Transverse colon (tissue), 4 donors: ENCODE measurements at places on chromosomes 3 and 15.

DNA sequence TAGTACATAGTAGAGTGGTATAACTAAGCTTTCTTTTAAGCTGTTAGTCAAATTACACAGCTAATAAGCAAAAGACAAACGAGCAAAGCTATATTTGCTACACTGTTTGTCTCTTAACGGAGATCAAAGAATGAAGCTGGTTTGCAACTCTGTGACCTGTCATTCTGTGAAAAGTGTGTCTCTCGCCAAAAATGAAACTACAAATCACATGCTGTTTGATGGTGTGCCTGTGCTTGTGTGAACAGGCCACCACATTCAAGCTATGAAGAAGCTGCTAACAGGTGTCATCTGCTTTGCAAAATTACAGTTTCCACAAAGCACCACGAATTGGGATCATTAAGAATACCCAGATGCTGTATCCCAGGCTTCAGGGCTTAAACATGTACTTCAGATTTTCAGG lies 667.8 kb upstream of the NAALADL2 start:
- DNase-seq: no peak

DNA sequence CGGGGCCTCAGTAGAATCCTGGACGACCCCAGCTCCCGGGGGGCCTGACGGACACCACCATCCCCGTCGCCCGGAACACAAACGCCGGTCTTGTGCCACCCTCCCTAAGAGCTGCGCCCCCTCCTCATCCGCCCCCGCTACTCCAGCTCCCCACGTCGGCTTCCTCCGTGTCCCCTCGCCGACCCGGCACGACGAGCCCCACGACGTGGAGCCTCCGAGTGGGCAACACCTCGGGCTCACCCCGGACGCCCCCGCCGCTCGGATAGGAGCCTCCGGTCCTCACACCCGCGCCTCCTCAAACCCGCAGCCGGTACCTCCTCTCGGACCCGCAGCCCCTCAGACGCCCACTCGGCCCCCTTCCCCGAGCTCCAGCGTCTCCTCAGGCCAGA lies 525 bp downstream of the NPTN start:
- DNase-seq: no peak

DNA sequence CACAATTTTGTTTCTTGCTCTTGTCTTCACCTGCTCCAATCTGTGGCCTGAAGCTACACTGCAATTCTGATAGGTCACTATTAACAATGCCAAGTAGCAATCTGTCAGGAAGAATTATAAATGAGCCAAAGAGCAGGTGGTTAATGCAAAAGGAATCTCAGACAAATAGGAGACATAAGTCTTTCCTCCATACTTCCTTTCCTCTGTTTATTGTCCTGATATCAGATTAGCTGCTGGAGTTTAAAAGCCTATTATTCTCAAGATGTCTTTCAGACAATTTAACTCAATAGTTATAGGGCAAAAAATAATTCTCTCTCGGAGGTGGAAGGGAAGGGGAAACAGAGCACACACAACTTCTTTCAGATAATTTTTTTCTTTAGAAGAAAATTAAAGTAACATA lies 491.6 kb downstream of the MFSD1 start:
- no peak for DNase-seq

- DNase-seq: no peak
These were observed 140.3 kb upstream of the SEMA6D start for GRCh38 chr15:47577000-47577399.

- DNase-seq: no peak
These were observed 10.6 kb upstream of the SLC9C1 start for GRCh38 chr3:112304611-112305010.

DNA sequence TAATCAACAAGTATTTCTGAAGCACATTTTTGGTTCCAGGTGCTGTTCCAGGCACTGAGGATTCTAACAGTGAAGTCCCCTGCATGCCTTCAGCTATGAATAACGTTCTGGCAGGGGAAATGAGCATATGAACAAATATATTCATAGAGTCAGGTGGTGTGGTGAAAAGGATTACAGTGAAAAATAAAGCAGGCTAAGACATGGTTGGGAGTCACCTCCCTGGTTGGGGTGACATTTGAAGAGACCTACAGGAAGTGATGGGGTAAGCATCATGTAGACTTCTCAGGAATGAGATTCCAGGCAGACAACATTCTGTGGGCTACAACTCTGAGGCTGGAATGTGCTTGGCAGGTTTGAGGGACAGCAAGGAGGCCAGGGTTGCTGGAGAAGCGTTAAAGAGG lies 15.0 kb downstream of the FRMD4B start:
- DNase-seq: no peak
